K562 (cell line): ENCODE measurements at places on chromosomes 12 and 14.

DNA sequence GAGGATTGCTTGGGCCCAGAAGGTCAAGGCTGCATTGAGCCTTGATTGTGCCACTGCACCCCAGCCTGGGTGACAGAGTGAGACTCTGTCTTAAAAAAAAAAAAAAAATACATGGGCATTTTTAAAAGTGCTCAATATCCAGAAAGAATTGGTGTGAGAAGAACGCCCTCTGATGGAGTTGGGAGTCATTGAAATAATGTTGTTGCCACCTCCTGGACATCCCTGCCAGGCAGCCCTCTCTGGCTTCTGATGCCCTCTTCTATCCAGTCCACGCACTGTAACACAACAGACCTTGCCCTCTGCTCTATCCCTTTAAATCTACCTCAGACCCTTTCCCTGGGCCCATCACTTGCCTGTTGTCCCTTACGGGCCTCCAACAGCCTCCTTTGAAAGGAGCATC lies 4.9 kb downstream of the PTGDR start:
- no peak for DNase-seq

- no peak for DNase-seq
Measured at GRCh38 chr12:52448228-52448627, 3.7 kb downstream of the KRT6B start.

DNA sequence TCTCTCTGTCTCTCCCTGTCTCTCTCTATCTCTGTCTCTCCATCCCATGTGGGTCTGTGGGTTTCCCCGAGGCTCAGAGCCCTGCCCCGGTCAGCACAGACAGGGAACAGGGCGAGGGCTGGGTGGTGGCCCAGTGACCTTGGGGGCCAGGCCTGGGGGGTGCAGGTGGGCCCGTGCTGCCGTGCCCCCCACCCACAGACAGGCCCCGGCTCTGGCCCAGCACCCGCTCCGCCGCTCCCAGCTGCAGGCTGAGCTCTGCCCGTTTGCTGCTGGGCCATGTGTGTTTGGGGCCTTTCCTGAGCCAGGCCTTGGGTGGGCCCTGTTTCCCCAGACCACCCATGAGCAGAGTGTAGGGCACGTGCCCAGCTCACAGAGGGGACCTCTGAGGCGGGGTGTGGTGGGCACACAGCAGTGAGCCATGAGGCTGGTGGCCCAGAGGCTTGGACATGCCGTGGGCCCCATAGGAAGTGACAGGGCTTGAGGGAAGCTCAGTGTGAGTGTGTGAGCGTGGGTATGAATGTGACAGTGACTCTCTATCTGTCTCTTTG lies 51.0 kb downstream of the TMEM121 start:
- DNase-seq = no peak

GRCh38 chr12:42760550-42760949 lies 171.0 kb upstream of the PRICKLE1 start:
- DNase-seq = no peak

- DNase-seq = no peak
Measured at GRCh38 chr14:93232159-93232558, 25.1 kb downstream of the UBR7 start.

DNA sequence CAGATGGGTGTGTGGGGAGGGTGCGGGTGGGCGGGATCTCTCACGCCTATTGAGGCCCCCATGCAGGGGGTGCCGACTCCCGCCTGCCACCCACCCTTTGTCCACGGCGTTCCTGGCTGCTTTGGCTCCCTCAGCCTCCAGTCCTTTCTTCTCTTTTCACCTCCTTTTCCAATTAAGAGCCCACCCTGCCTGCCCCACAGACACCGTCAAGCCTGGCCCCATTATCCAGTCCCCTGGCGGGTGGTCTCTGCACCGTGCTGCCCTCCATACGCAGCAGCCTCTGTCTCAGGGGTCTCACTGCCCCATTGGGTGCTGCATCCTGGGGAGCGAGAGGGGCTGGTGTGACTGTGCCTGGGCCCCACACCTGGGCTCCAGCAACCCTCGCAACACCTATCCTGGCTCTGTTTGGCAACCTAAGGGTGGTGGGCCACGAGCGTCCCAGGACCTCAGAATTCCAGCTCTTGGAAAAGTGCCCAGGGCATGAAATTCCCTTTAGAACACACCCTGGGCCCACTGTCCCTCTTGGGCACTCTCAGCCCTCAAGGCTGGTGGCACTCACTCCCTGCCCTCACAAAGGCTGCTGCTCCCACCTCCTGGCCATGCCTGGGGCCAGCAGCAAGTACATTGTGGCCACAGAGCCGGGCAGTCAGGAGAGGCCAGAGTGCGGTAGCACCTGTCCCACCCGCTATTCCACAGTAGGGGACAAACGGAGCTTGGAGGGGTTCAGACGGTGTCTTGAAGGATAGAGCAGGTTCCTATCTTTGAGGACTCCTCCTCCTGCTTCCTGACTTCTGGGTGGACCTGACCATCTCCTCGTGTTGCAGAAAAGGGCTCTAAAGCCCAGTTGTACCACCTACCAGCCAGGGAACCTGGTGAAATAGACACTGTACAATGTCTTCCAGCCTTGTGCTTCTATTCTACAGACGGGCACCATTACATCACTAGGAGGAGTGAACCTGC lies 114.1 kb downstream of the KIF26A start:
- DNase-seq = no peak

GRCh38 chr14:96851694-96852381 lies 54.7 kb downstream of the VRK1 start:
- DNase-seq = no peak

- DNase-seq = no peak
Measured at GRCh38 chr12:2225696-2226095, 172.9 kb downstream of the CACNA1C start.

GRCh38 chr14:23243066-23243465 lies 5.3 kb downstream of the RNF212B start:
- peak; percentile 20 for DNase-seq

DNA sequence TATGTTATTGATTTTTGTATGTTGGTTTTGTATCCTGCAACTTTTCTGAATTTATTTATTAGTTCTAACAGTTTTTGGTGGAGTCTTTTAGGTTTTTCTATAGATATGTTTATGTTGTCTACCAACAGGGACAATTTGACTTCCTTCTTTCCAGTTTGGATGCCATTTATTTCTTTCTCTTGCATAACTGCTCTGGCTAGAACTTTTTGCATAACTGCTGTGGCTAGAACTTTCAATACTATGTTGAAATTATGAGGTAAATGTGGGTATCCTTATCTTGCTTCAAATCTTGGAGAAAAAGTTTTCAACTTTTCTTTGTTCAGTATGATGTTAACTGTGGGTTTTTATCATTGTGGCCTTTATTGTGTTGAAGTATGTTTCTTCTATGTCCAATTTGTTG lies 39.9 kb upstream of the PLBD1 start:
- DNase-seq = no peak

- DNase-seq = no peak
Measured at GRCh38 chr12:28316049-28316448, 125.8 kb downstream of the CCDC91 start.

DNA sequence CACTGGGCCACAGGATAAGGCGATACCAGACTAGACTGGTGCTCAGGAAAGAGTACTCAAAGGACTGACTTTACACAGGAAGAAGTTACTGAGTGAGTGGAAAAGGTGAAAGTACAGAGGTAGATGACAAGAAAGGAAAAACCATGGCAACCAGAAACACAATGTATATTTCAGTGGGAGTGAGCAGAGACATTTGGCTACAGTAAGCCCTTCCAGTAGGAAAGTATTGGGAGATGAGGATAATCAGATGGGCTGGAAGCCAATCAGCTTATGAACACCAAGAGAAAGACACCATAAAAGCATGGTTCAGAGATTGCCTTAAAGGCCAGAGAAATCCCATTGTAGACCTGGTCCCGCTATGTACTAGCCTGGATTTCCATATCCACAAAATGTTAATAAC lies 51.6 kb downstream of the TMTC1 start:
- no peak for DNase-seq

GRCh38 chr12:14185427-14186192 lies 179.9 kb upstream of the ATF7IP start:
- peak; percentile 12 for DNase-seq

DNA sequence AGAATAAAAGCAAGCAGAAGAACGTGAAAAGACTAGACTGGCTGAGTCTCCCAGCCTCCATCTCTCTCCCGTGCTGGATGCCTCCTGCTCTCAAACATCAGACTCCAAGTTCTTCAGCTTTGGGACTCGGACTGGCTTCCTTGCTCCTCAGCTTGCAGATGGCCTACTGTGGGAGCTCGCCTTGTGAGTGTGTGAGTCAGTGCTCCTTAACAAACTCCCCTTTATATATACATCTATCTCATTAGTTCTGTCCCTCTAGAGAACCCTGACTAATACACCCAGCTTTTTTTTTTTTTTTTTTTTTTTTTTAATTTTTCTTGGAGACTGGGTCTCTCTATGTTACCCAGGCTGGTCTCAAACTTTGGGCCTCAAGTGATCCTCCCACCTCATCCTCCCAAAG lies 46.9 kb downstream of the ACTN1 start:
- no peak for DNase-seq

DNA sequence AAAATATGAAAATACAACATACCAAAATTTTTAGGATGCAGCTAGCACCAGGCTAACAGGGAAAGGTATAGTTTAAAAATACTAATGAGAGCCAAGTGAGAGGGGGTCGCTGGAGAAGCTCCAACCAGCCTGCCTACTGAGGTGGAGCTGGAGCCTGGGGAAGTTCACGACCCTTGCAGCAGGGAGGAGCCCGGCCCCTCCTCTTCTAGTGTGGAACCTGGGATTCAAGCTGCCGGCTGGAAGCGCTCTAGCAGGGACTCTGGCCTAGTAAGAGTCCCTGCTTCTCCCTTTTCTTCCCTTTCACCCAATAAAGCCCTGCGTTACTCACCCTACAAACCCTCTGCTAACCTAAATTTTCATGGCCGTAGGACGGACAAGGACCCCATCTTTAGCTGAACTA lies 5.0 kb upstream of the KCNK13 start:
- DNase-seq = no peak

DNA sequence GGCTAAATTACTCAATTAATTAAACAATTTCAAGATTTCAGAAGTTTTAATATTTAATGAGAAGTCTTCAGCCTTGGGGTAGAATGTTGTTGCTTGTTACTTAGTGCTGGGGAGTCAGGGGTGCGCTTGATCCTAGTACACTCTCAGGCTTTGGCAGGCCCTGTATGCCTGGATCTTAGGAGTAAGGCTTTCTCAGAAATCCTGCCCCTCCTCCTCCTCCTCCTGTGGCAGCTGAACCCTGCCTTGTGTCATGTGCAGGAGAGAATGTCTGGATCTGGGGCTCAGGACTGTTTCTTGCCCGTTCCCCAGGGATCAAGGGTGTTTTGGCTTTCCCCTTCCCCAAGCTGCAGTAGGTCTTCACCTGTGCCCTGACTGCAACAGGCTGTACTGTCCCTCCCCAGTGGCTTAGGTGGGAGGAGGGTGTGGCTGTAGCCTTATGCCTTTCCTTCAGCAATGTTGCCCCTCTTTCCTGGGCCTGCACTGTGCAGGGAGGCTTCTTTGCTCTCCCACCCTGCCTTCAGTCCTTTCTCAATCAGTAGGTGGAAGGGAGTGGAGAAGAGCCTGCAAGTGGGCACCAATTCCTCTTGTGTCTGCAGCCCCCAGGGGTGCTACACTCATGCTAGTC lies 108.2 kb downstream of the SLC38A6 start:
- DNase-seq = no peak

DNA sequence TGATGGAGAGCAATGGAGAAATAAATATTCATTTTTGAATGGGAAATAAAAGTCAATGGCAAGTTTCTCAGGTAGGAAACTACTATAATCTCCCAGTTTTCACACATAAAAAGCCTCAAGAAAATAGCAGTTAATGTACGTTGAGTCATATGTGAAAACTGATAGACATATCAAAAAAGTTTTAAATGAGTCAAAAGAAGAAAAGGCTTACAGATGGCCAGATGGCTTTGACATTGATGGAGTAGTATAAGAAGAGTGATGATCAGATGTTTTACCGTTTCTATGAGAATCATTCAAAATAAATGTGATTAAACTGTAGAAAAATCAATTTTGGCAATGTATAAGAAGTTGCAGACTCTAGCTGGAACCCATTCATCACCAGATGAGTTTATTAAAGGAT lies 97.8 kb downstream of the LLPH start:
- DNase-seq = no peak

DNA sequence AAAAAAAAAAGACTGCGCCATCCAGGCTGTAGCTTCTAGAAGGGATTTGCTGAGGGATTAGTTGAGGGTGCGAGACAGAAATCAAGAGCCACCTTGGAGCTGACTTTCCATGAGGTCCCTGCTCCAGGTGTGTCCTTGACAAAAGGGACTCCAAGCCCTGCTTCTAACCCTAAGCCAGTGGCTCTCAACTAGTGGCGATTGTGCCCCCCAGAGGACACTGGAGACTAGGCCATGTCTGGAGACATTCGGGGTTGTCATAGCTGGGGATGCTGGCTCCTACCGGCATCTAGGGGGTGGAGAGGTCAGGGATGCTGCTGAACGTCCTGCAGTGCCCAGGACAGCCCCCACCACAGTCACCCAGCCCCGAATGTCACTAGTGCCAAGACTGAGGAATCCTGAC lies 40.6 kb downstream of the SPRING1 start:
- peak; percentile 73 for DNase-seq

GRCh38 chr12:131671276-131671675 lies 39.6 kb upstream of the SFSWAP start:
- DNase-seq = no peak

- no peak for DNase-seq
Measured at GRCh38 chr14:85533861-85534291, 3.9 kb downstream of the FLRT2 start.

GRCh38 chr14:61342486-61342885 lies 21.1 kb downstream of the PRKCH start:
- no peak for DNase-seq

- DNase-seq = no peak
Measured at GRCh38 chr12:67471810-67472209, 176.7 kb upstream of the DYRK2 start.

DNA sequence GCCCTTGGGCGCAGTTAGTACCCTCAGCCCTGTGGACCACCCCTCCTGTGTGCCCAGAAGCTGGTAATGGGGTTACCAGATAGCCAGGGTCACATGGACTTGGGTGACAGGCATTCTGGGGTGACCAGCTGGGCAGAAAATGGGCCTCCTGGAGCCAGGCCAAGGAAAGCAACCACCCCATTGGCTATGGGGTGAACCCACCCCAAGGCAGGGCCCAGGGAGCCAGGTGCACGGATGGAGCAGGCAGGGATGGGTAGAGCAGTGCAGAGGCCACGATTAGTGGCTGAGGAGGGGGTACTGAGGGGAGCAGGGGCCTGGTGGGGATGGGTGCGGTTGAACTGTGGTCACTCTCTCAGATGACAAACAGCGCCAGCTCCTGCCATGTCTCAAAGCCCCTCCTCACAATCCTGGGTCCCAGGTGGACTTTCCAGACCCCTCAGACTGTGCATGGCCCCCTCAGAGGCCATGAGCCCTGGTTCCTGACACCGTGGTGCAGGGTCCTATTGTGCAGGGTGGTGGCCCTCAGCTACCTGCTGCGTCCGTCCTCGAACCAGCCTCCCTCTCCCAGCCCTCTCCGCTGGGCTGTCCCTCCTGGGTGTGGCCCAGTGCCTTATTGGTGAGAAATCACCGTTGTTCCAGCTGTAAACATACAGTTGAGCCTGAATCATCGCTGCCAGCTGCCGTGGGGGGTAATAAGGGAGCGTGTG lies 23.4 kb upstream of the BEGAIN start:
- DNase-seq = no peak

- no peak for DNase-seq
Measured at GRCh38 chr14:89540830-89541470, 123.9 kb upstream of the FOXN3 start.
